ENCODE measurements at places on chromosomes 12 and 14. TPM values are rescaled to one million over a fixed set of nuclear protein-coding genes. Genes with fewer than 3 reads are reported as not detected.
A peak's percentile ranks its signal among the peaks of the same experiment; 100 is the strongest.

GRCh38 chr12:109877504-109878246, 2.7 kb downstream of the GLTP start:
- no peak overlapping the region for H3K4me3 ChIP-seq
- 0 out of 2 replicates have a peak, but pooled peaks cover 2% of the 10 kb centered on the region for H3K36me3 ChIP-seq
- no peaks in the 10 kb centered on the region for H3K27me3 ChIP-seq
- no peak overlapping the region for H3K27ac ChIP-seq

GRCh38 chr12:131845121-131845520, 16.9 kb downstream of the MMP17 start:
- peaks cover 3% of the 10 kb centered on the region for H3K27me3 ChIP-seq
- H3K4me3 ChIP-seq, result no peak overlapping the region
- H3K4me1 ChIP-seq, result no peaks in the 10 kb centered on the region
- no peaks in the 10 kb centered on the region for H3K36me3 ChIP-seq
- H3K27ac ChIP-seq, result no peak overlapping the region

- H3K36me3 ChIP-seq, result no peaks in the 10 kb centered on the region
- peak within 1 kb of the TSS; percentile 73 for H3K4me3 ChIP-seq
- H3K4me1 ChIP-seq, result peaks cover 32% of the 10 kb centered on the region
These were observed at the start of gene MLXIP for GRCh38 chr12:122078141-122079032. Gene MLXIP, plus strand, starts transcription at chr12:122078756. Its CDS starts 98 bp downstream, at chr12:122078854.

DNA sequence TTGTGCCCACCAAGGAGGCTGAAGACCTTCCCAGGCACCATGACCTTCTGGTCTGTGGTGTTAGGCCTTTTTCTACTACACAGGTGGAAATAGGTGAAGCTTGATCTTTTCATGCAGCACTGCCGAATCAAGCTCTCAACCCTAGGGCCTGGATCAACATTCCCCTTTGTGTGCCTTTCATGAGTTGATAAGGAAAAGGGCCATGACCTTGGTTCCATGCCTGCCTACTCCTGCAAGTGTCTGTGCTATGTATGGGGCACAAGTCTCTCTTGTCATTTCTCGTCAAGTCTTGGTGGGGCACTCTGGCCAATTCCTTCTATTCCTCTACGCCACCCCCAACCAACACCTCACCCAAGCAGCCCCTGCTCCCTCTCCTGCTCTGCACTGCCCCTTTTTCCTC, 154.5 kb downstream of the SLC8A3 start:
- H3K27ac ChIP-seq, result no peak overlapping the region
- H3K36me3 ChIP-seq, result no peaks in the 10 kb centered on the region
- no peak for DNase-seq
- H3K27me3 ChIP-seq, result no peaks in the 10 kb centered on the region
- no peaks in the 10 kb centered on the region for H3K4me1 ChIP-seq

DNA sequence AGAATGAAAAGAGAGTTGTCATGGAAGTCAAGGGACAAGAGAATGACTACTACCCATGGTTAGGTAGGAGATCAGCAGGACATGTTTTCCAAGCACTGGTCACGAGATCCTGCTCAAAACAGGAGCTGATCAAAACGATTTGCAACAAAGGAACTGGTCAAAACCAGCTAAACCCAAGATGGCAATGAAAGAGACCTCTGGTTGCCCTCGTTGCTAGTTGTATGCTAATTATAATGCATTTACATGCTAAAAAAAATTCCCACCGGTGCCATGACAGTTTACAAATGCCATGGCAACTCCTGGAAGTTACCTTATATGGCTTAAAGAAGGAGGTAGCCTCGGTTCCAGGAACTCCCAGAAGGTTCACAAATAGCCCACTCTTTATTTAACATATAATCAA, 95.0 kb upstream of the OTX2 start:
- no peaks in the 10 kb centered on the region for H3K4me1 ChIP-seq
- no peak overlapping the region for H3K4me3 ChIP-seq
- no peak overlapping the region for H3K27ac ChIP-seq
- no peak for DNase-seq
- no peaks in the 10 kb centered on the region for H3K27me3 ChIP-seq

- no peaks in the 10 kb centered on the region for H3K27me3 ChIP-seq
- H3K4me3 ChIP-seq, result no peak overlapping the region
- H3K27ac ChIP-seq, result no peak overlapping the region
- H3K4me1 ChIP-seq, result peaks cover 18% of the 10 kb centered on the region
- no peak for DNase-seq
- no peaks in the 10 kb centered on the region for H3K36me3 ChIP-seq
These were observed 45.6 kb upstream of the EGLN3 start for GRCh38 chr14:33996462-33996861.

DNA sequence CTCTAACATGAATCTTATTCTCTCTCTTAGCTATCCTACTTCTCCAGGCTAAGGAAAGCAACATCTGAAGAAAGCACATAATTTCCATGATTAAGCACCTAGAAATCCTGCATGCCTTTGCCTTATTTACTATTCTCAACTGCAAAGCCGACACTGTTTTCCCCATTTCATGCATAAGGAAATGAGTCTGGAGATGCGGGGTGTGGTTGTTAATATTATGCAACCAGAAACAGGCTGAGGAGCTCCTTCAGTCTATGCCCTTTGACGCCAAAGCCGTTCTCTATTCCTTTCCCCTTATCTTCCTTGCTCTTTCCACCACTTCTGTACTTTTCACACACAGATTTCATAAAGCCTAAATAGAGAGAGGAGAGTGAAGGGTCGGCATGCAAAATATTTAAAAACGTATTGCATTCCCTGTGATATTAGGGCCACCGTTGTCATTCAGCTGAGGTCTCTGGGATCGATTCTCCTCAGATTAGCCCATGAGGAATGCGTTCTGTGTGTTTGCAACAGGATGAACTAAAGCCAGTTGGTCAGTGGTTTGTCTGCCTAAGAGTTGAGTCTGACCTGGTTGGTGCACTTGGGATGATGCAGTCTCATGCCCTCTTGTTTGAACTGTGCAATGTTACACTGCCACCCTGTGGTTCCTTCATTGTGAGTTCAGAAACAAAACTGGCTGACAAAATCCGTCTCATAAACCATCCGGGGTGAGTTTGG, 53.1 kb upstream of the PLEKHG7 start:
- no peak overlapping the region for H3K4me3 ChIP-seq
- peak; percentile 53 for DNase-seq
- no peaks in the 10 kb centered on the region for H3K36me3 ChIP-seq
- H3K27ac ChIP-seq, result no peak overlapping the region

- no peak overlapping the region for H3K27ac ChIP-seq
- DNase-seq, result no peak
- no peaks in the 10 kb centered on the region for H3K36me3 ChIP-seq
- H3K4me3 ChIP-seq, result no peak overlapping the region
- H3K27me3 ChIP-seq, result no peaks in the 10 kb centered on the region
These were observed 479.7 kb downstream of the AACS start for GRCh38 chr12:125544960-125545359.

GRCh38 chr14:45650754-45651153, 397.8 kb upstream of the MIS18BP1 start:
- DNase-seq, result no peak
- no peak overlapping the region for H3K4me3 ChIP-seq
- H3K27me3 ChIP-seq, result no peaks in the 10 kb centered on the region
- no peaks in the 10 kb centered on the region for H3K36me3 ChIP-seq

DNA sequence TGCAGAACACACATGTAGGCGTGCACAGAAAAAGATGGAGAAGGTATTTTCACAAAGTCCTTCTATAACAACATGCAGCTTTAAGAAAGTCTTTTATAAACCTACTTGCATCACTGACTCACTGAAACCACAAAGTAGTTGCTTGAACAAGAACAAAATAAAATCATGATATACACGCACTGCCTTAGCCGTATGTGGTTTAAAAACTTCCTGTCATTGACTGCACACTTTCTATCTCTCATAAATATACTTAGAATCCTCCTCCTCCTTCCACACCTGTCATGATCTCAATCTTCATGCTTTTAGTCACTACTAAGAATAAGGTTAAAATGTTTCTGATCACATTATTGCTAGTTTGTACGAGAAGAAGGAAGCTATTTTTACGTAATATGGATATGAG, 31.8 kb upstream of the RAD51AP1 start:
- H3K36me3 ChIP-seq, result no peaks in the 10 kb centered on the region
- H3K4me3 ChIP-seq, result no peak overlapping the region
- H3K27ac ChIP-seq, result no peak overlapping the region
- no peaks in the 10 kb centered on the region for H3K27me3 ChIP-seq
- no peak for DNase-seq

DNA sequence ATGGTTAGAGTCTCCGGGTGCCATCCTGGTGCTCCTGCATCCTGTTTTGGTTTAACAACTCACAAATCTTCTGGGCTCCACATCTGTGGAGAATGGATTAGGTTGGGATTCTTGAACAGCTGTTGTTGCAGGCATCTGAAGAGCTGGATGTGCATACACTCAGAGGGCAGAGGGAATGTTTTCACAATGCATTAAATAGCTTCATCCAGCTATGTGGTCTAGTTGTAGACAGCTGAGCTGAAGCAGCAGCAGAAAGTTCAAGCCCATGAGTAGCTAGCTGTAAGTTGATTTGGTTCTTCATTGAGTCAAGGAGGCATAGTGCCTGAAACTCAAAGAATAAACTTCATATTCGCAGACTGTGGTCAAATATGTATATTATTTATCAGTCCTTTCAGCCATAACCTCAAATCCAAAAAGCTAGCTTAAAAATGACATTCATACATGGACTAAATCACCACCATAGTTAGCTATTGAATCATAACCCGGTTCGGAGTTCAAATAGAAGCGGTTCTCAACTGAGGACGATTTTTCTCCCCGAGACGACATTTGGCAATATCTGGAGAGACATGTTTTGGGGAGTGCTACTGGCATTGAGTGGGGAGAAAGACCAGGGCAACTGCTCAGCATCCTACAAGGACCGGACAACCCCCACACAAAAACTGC, 858 bp upstream of the ANKRD13A start:
- no peak overlapping the region for H3K27ac ChIP-seq
- peak overlapping the region; percentile 68 for H3K4me3 ChIP-seq
- H3K36me3 ChIP-seq, result no peaks in the 10 kb centered on the region
- peaks cover 52% of the 10 kb centered on the region for H3K4me1 ChIP-seq
- no peaks in the 10 kb centered on the region for H3K27me3 ChIP-seq
- DNase-seq, result no peak

- H3K4me1 ChIP-seq, result peaks cover 26% of the 10 kb centered on the region
- no peak overlapping the region for H3K27ac ChIP-seq
These were observed 84.1 kb upstream of the TRAF3 start for GRCh38 chr14:102693006-102693755.

- H3K4me1 ChIP-seq, result no peaks in the 10 kb centered on the region
- no peaks in the 10 kb centered on the region for H3K36me3 ChIP-seq
- no peak for DNase-seq
- H3K27ac ChIP-seq, result no peak overlapping the region
- H3K4me3 ChIP-seq, result no peak overlapping the region
These were observed 982.9 kb upstream of the TMEM132C start for GRCh38 chr12:127284021-127284420.

GRCh38 chr14:58513272-58513671, 85.8 kb downstream of the KIAA0586 start:
- no peaks in the 10 kb centered on the region for H3K36me3 ChIP-seq
- no peak for DNase-seq
- H3K27ac ChIP-seq, result no peak overlapping the region
- no peaks in the 10 kb centered on the region for H3K27me3 ChIP-seq
- no peak overlapping the region for H3K4me3 ChIP-seq
- no peaks in the 10 kb centered on the region for H3K4me1 ChIP-seq

GRCh38 chr12:104360983-104361707, 57.6 kb downstream of the EID3 start:
- H3K4me1 ChIP-seq, result 0 out of 2 replicates have a peak, but pooled peaks cover 3% of the 10 kb centered on the region
- H3K4me3 ChIP-seq, result no peak overlapping the region
- H3K27ac ChIP-seq, result no peak overlapping the region
- DNase-seq, result peak; percentile 74

DNA sequence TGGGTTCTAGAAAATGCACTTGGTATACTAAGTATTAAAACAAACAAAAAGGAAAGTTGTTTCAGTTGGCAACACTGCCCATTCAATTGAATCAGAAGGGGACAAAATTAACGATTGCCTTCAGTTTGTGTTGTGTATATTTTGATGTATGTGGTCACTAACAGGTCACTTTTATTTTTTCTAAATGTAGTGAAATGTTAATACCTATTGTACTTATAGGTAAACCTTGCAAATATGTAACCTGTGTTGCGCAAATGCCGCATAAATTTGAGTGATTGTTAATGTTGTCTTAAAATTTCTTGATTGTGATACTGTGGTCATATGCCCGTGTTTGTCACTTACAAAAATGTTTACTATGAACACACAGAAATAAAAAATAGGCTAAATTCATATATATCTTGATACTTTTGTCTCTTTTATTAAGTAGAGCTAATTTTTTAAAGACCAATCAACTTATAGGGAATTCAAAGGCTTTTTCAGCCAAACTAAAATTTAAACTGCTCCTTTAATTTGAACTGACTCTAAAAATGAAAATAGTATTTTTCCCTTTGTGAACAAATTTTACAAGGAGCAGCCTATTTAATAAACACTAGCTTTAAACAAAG, 2.8 kb downstream of the FOXG1 start:
- H3K36me3 ChIP-seq, result no peaks in the 10 kb centered on the region
- no peak overlapping the region for H3K4me3 ChIP-seq
- no peak for DNase-seq

DNA sequence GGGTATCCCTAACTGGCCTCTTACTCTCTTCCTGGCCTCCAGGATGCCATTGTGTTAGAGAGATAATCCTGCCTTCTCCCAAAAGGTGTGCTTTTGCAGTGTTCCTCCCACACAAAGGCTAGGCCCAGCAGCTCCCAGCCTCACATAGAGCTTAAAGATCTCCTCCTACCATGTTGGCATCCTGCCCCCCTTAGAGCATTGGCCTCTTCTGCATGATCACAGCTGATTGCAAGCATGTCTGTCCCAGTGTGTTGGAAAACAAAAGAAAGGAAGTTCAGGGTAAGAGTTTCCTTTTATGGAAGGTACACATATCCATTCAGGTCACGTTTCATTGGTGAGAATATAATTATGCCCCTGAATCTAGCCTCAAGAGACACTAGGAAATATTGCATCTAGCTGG, 405.4 kb downstream of the TMTC2 start:
- H3K4me1 ChIP-seq, result no peaks in the 10 kb centered on the region
- no peaks in the 10 kb centered on the region for H3K36me3 ChIP-seq
- H3K4me3 ChIP-seq, result no peak overlapping the region
- no peak overlapping the region for H3K27ac ChIP-seq

The RASSF8 gene
- 26.5 TPM for total RNA-seq

The DNAH10 gene
- total RNA-seq, result not detected

The RERGL gene
- not detected for total RNA-seq

The CATSPERB gene
- total RNA-seq, result not detected

The CLEC1B gene
- not detected for total RNA-seq

The TOMM20L gene
- not detected for total RNA-seq

The CFAP54 gene
- 16.4 TPM for total RNA-seq
